Epithelial cell of esophagus (primary cell): ENCODE measurements at places on chromosomes 3 and 15.

- DNase-seq: no peak
Observed at GRCh38 chr3:16300307-16300706, 35.3 kb downstream of the OXNAD1 start.

DNA sequence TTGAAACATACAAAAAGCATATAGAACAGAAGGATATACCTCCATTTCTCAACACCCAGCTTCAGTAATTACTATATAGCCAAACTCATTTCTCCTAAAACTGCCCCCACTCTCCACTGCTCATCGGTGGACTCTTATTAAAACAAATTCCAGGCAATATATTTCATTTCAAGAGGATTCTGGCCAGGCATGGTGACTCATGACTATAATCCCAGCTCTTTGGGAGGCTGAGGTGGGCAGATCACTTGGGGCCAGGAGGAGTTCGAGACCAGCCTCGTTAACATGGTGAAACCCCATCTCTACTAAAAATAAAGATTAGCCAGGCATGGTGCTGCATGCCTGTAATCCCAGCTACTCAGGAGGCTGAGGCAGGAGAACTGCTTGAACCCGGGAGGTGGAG lies 40.9 kb downstream of the SNX4 start:
- DNase-seq: no peak

- DNase-seq: peak; percentile 36
Observed at GRCh38 chr15:97961067-97961954, 808 bp downstream of the ARRDC4 start.

DNA sequence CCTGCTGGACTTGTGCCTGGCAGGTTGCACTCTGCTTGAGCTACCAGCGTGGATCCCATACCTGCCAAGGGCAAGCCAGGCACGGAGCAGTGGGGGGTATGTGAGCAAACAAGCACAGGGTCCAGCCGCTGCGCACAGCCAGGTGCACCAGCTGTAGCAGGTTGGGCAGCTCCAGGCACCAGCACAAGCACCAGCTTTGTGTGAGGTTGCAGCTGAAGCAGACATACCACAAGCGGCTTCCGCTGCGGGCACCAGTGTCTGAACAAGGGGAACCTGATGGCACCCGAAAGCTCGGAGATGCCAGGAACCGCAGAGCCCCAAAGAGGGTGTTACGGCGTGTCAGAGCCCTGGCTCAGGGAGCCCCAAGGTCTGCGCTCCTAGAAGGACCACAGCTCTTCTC lies 472.7 kb upstream of the ARL6 start:
- no peak for DNase-seq

DNA sequence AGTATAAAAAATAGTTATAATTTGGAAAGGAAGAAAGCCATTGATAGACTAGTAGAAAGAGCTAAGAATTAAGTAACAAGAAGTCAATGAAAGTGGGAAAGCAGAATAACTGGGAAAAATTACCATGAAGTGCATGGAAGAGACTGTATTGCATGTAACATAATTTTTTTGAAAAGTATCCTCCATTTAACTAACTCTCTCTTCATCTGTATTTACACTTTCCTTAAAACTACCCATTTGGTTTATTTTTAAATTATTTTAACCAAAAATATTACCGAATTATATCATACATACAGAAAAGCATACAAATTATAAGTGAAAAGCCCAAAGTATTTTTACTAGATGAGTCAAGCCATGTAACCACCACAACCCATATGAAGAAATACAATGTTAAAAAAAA lies 1009.9 kb upstream of the SEMA6D start:
- DNase-seq: no peak

DNA sequence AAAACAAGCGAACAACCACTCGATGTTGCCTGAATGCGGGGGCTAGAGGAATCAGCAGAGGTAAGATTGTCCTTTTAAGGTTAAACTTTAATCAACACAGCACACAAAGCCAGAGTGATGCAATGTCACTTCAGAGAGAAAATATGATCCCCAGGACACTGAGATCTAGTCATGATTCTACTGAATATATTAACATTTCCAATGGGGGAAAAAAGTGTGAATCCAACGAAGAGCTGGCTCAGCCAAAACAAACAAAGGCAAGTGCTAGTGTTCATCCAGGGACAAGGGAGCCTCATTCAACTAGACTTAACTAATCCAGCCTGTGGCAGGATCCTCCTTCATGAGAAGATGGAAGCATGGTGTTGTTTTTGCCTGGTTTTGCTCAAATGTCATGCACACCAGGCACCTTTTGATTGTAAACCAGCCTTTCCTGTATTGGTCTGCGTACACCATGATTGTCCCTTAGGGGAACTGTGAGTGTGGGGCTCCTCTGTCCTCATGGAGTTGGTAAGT lies 35.8 kb downstream of the SCG5 start:
- DNase-seq: no peak

GRCh38 chr3:129060276-129061022 lies at the start of gene GP9:
Gene GP9, plus strand, starts transcription at chr3:129060779. Its CDS starts 961 bp downstream, at chr3:129061740.
- DNase-seq: no peak
